ENCODE measurements at places on chromosomes 11 and 22. TPM values are rescaled to one million over a fixed set of nuclear protein-coding genes. Genes with fewer than 3 reads are reported as not detected.

DNA sequence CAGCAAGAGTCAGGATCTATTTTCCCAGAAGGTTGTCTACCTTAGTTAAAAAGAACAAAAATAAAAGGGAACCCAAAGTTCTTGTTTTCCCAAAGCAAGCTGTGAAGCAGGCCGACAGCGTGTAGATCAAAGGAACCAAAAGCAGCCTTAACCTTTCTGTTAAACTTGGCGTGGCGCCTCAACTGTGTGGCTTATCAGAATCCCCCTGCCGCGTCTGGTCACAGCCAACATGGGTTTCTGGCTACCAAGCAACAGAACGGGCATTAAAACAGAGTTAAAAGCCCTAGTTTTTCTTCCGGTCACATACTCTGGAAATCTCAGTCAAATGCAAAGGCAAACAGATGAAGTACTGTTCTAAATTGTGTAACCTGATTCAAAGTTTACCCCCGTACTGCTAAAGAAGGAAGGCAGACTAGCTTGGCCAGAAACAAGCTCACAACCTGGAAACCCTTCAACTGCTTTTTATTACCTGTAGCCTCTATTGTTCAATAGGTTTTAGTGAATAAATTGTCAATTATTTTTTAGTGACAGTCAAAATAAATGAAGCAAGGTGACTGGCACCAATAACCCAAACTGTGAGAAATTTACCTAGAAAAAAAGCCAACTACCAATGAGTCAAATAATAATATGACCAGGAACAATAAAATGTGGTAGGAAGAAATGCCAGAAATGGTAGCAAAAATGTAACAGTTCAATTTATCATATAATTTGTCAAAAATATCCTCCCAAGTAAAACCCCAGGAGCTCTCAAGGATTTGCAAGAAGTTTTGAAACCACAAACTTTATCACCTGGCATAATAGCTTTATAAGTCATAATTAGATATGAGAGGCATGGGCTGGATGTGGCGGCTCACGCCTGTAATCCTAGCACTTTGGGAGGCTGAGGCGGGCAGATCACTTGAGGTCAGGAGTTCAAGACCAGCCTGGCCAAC is 21.4 kb downstream of the CHKA start:
- no peak overlapping the region for H3K4me3 ChIP-seq
- no peaks in the 10 kb centered on the region for H3K4me1 ChIP-seq
- no peaks in the 10 kb centered on the region for H3K27me3 ChIP-seq
- no peaks in the 10 kb centered on the region for H3K36me3 ChIP-seq

GRCh38 chr11:73415854-73416615 is 39.8 kb downstream of the RELT start:
- H3K36me3 ChIP-seq = peaks cover 14% of the 10 kb centered on the region
- H3K27ac ChIP-seq = no peak overlapping the region
- no peaks in the 10 kb centered on the region for H3K4me1 ChIP-seq
- no peak overlapping the region for H3K4me3 ChIP-seq
- DNase-seq = no peak

- H3K4me3 ChIP-seq = peak within 1 kb of the TSS; percentile 91
- DNase-seq = peak; percentile 97
- peaks cover 34% of the 10 kb centered on the region for H3K4me1 ChIP-seq
- H3K27ac ChIP-seq = peak within 1 kb of the TSS; percentile 93
- peaks cover 9% of the 10 kb centered on the region for H3K36me3 ChIP-seq
Observed at GRCh38 chr11:66347425-66348276, at the start of gene B4GAT1. TSS of gene B4GAT1 (minus strand) at chr11:66347629. CDS start at chr11:66347545, 84 bp downstream.

- no peaks in the 10 kb centered on the region for H3K27me3 ChIP-seq
- peaks cover 31% of the 10 kb centered on the region for H3K4me1 ChIP-seq
- H3K4me3 ChIP-seq = no peak overlapping the region
- no peaks in the 10 kb centered on the region for H3K36me3 ChIP-seq
Observed at GRCh38 chr11:126387857-126388256, 32.4 kb downstream of the ST3GAL4 start.

DNA sequence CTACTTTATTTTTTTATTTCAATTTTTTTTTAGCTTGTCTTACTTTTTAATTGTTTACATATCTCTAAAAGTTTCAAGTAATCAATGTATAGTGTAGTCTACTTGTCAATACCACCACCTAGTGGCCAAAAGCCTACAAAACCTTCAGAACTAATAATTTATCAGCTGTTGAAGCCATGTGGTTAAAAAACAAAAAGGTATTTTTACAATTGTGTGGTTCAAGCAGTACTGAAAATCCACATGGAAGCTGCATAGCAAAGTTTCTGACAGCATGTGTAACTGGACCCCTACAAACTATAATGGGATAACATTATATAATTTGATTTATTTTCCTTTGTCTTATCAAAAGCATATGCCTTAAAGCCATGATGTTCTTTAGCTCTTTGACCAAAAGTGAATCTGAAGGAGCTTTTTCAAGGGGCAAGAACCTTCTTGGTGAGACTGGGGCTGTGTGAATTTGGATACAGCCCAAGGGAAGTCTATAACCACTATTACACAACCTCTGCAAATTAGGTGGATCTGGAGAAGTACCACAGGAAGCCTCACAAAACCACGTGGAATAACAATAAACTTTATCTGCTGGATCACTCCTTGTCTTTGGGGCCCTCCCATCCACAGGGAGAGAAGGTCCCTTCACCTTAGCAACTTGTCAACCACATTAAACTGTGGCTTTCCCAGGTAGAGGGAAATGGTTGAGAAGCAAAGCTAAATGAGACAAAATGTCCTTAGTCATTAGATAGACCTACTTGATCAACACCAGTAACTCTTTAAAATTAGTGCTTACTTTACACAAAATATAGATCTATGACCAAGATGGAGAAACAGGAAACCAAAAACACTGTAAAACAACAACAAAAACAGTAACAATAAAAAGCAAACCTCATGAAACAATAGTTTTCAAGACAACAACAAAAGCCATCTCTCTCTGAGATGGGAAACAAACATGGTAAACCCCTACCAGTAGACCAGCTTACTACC is 9.9 kb downstream of the NARS2 start:
- H3K36me3 ChIP-seq = peaks cover 18% of the 10 kb centered on the region
- no peak overlapping the region for H3K27ac ChIP-seq
- no peaks in the 10 kb centered on the region for H3K27me3 ChIP-seq
- H3K4me3 ChIP-seq = no peak overlapping the region

DNA sequence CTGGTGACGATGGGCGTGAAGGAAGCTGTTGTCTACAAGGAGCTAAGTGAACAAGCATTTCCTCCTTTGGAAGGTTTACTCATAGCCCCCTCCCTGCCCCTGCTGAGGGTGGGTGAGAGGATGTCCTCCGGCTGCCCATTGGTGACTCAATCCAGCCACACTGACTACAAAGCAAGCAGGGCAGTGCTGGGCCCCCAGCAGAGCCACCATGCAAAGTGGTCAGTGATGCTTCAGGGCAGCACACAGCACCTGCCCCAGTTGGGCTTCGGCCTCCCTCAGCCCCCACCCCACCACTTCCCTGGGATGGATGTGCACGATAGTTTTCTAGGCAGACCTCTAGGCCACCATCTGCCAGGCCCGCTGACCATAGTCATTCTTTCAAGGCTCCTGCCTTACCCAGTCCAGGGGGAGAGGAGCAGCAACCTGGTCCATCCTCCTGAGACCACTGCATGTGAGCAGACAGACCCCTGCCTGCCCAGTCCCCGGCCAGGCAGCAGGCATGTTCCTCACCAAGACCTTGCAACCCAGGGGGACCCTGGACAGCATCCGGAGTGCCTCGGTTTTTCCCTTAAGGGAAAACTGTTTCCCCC is 125.1 kb downstream of the BCR start:
- H3K4me1 ChIP-seq = no peaks in the 10 kb centered on the region
- H3K27me3 ChIP-seq = no peaks in the 10 kb centered on the region
- H3K27ac ChIP-seq = no peak overlapping the region

DNA sequence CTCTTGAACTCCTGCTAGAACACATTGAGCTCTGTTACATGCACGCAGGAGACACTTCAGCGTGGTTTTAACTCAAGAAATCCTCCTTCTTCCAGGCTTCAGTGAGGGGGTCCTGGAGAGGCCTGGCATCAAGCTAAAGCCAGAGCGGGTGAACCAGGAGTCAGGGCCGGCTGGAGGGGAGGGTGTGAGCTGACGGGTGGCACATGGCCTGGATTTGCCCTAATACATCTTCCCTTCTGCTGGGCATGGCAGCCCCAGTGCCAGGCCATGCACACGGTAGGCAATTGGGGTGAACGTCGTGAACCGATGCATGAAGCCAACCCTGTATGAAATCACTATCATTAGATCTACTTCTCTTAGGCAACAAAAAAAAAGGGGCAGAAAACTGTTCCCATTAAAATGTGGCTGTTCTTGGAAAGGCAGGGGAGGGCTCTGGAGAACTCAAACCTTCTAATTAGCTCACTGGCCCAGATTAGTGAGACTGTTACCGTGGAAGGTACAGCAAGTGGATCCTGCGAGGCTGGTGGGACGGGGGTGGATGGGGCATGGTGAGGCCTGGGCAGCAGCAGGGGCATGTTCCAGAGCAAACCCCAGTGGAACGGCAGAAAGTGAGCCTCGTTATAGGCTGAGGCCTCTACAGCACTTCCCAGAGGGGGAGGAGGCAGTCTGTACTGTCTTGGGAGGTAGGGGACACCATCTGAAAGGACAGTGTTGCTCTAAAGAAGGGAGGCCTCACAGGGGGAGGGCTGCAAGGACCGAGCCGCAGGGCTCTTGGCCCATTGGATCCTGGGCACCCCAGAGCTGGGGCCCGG is 10.6 kb downstream of the IFT27 start:
- H3K27ac ChIP-seq = no peak overlapping the region
- peaks cover 11% of the 10 kb centered on the region for H3K4me1 ChIP-seq
- H3K27me3 ChIP-seq = no peaks in the 10 kb centered on the region
- H3K4me3 ChIP-seq = no peak overlapping the region
- no peak for DNase-seq

DNA sequence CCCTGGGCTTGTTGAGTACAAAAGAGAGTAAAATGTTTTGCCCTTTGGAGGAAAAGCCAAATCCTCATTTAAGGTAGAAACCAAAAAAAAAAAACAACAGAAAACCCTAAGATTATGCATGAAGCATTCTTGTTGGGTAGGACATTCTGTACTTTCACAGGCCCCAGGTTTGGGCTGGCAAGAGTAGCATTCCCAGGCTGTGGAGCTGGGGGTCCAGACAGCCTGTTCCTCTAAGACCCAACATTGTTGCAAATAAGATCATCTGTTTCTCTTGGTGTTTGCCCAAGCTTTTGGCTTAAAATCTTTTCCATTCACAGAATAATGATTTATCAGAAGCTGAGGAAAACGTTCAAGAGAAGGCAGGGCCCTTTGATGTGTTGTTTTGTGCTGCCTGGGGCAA is 123.8 kb downstream of the MICAL2 start:
- H3K4me3 ChIP-seq = no peak overlapping the region
- no peak overlapping the region for H3K27ac ChIP-seq
- DNase-seq = no peak
- peaks cover 31% of the 10 kb centered on the region for H3K4me1 ChIP-seq

DNA sequence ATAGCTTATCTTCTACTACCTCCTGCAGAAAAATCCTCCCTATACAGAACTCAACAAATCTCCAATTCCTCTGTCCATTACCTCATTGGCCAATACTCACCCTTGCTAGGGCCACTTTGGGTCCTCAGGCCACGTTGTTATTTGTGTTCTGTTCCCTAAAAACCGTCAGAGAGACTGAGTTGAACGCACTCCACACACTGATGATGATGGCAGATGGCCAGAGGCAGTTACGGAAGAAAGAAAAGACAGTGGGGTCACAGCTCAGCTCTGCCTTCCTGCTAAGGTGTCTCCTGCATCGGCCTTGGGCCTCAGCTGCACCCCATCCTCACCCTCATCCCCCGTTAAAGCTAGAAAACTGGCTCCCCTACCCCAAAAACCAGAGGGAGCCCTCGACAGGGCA is 66.2 kb downstream of the MICAL3 start:
- no peak for DNase-seq
- no peaks in the 10 kb centered on the region for H3K27me3 ChIP-seq
- peaks cover 25% of the 10 kb centered on the region for H3K4me1 ChIP-seq
- no peaks in the 10 kb centered on the region for H3K36me3 ChIP-seq
- H3K4me3 ChIP-seq = no peak overlapping the region

GRCh38 chr11:33892906-33893594 is 1.2 kb upstream of the LMO2 start:
- peaks cover 3% of the 10 kb centered on the region for H3K4me1 ChIP-seq
- H3K36me3 ChIP-seq = no peaks in the 10 kb centered on the region
- DNase-seq = no peak
- H3K4me3 ChIP-seq = no peak overlapping the region

- H3K36me3 ChIP-seq = no peaks in the 10 kb centered on the region
- no peaks in the 10 kb centered on the region for H3K4me1 ChIP-seq
- no peaks in the 10 kb centered on the region for H3K27me3 ChIP-seq
- H3K4me3 ChIP-seq = no peak overlapping the region
- H3K27ac ChIP-seq = no peak overlapping the region
Observed at GRCh38 chr11:93857413-93858120, 7.1 kb upstream of the VSTM5 start.

DNA sequence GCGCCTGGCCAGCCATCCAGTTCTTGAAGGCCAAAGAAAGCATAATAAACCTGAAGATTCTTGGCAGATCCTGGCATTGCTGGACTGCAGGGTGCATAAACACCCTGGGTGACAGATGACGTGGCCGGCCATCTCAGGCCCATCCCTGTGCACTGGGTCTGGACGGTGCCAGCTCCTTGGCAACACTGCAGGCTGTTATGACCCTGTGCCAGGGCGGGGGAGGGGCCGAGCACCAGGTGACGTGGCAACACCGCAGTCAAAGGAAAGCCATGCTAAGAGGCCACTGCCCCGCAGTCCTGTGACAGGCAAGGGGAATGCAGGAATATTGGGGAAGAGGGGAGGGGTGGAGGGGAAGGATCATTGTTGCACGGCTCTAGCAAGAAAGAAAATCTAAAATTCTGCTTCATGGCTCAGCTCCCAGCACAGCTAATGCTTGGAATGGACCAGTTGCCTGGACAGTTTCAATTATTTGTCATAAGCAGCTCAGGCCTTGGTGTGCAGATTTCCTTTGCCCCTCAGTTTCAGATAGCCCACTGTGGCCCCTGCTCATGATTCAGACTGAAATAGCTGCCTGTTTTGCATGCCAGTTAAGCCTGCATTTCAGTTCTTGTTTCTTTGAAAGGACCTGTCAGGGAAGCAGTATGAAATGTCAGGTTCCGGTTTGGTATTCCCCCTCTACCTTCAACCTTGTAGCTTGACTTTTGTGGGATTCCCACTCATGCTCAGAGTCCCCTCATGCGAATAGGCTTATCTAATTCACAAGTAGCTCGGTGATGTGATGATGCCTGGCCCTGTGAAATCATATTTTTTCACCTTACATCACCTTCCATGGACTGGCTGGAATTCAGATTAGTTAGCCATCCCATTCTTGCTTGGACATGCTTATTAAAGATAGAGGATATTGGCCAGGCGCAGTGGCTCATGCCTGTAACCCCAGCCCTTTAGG is 29.7 kb upstream of the DDX6 start:
- peak; percentile 39 for DNase-seq
- no peak overlapping the region for H3K4me3 ChIP-seq
- no peaks in the 10 kb centered on the region for H3K36me3 ChIP-seq
- H3K27me3 ChIP-seq = no peaks in the 10 kb centered on the region
- H3K4me1 ChIP-seq = peaks cover 6% of the 10 kb centered on the region

The MFRP gene
- total RNA-seq = not detected

The MIAT gene
- 0.22 TPM for total RNA-seq

The SHISA8 gene
- total RNA-seq = 0.09 TPM

The INPP5J gene
- 0.35 TPM for total RNA-seq

The ALKBH8 gene
- total RNA-seq = 8.8 TPM

Data from muscle of leg (tissue), 16 donors.